Endothelial cell of umbilical vein (primary cell): ENCODE measurements at places on chromosomes 16 and 17. TPM values are rescaled to one million over a fixed set of nuclear protein-coding genes. Genes with fewer than 3 reads are reported as not detected.
A peak's percentile ranks its signal among the peaks of the same experiment; 100 is the strongest.

GRCh38 chr17:1906662-1907101, 76.9 kb downstream of the RPA1 start:
- peaks cover 49% of the 10 kb centered on the region for H3K27me3 ChIP-seq
- H3K36me3 ChIP-seq, result no peaks in the 10 kb centered on the region
- no peak for DNase-seq

The STH gene
- total RNA-seq, result not detected in 2 replicates

GRCh38 chr17:66786107-66786506, 48.8 kb upstream of the CACNG5 start:
- H3K4me3 ChIP-seq, result no peak overlapping the region
- H3K27me3 ChIP-seq, result no peaks in the 10 kb centered on the region
- DNase-seq, result no peak
- no peaks in the 10 kb centered on the region for H3K4me1 ChIP-seq

GRCh38 chr16:609316-609715, 19.4 kb downstream of the RAB40C start:
- H3K4me1 ChIP-seq, result no peaks in the 10 kb centered on the region
- no peak overlapping the region for H3K27ac ChIP-seq
- H3K4me3 ChIP-seq, result no peak overlapping the region
- no peak for DNase-seq
- H3K27me3 ChIP-seq, result no peaks in the 10 kb centered on the region

DNA sequence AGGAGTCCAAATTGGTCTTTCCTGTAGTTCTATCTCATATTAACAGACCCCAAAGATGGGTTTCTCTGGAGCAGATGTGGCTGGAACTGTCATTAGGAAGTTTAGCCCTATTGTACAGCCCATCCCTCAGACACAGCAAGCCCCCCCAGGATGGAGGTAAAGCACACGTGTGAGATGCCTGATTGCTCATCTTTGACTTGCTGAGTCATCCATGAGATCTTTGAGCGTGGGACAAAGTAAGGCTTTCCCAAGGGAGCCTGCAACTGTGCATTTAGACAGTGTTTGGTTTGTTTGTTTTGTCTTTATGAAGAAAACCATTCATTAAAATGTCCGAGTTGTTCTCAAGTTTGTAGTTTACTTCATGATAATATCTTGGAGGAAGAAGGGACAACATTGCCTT, 145.3 kb upstream of the CDH13 start:
- no peak overlapping the region for H3K27ac ChIP-seq
- H3K36me3 ChIP-seq, result no peaks in the 10 kb centered on the region
- H3K4me1 ChIP-seq, result no peaks in the 10 kb centered on the region
- no peak for DNase-seq

DNA sequence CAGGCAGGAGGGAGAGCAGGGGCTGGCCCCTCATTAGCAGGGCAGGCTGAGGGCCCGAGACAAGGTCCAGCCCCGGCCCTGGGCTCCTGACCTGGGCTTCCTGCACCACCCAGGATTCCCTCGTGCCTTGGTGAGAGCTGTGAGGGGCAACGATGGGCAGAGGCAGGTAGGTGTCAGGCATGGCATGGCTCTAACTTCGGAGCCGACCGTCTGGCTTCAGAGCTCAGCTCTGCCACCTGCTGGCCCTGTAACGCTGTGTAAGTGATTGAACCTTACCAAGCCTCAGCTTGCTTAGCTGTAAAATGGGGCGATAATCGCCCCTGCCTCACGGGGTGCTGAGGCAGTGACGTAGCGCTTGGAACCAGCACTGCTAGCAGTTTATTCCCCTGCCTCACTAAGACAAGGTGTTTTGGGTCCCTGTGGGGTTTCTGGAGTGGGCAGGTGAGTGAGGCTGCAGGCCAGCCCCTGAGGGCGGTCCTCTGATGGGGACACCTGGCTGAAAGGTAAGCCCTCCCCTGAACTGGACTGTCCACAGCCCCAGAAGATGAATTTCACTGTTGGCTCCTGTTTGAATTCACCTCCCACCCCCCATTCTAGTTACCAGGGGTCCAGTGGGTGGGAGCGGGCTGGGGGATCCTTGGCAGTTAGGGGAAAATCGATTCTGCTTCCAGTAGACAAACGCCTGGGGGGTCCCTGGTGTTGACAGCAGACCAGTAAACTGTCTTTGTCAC, 184.8 kb upstream of the GSE1 start:
- H3K27ac ChIP-seq, result no peak overlapping the region
- peak; percentile 8 for DNase-seq
- no peaks in the 10 kb centered on the region for H3K36me3 ChIP-seq
- H3K4me3 ChIP-seq, result no peak overlapping the region
- H3K4me1 ChIP-seq, result no peaks in the 10 kb centered on the region

DNA sequence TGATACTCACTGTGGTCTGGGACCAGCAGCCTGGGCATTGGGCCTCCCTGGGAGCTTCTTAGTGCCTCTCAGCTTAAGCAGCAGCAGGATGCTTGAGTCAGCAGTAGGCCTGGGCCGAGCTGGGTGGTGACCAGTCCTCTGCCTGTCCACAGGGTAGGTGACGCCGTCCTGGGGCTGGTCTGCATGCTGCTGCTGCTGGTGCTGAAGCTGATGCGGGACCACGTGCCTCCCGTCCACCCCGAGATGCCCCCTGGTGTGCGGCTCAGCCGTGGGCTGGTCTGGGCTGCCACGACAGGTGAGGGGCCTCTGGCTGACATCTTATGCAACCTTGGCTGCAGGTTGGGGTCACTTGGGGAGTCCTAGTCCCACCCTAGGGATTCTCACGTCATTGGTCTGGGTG, 7.4 kb downstream of the SLC26A11 start:
- H3K4me3 ChIP-seq, result no peak overlapping the region
- DNase-seq, result no peak
- H3K27ac ChIP-seq, result no peak overlapping the region
- H3K27me3 ChIP-seq, result no peaks in the 10 kb centered on the region
- H3K36me3 ChIP-seq, result no peaks in the 10 kb centered on the region
